ENCODE measurements at places on chromosomes 13 and 19.

- no peak for DNase-seq
Observed at GRCh38 chr13:75425216-75426009, 56.6 kb downstream of the TBC1D4 start.

DNA sequence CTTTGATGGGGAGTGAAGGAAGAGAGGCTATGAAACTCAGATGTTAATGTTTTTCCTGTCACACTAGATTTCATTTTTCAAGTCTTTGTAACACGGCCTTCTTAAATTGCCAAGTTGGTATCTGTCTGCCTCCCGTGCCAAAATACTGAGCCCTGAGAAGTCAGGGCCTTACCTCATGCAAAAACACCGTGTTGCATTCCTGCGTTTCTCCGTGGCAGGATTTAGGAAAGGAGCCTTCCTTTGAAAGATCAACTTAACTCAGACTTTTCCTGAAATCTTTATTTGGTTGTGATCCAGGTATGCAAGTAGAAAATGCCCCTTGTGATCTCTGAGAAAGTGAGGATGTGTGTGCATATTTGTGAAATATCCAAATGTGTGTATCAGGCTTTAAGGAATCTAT, 1291.0 kb upstream of the SLC10A2 start:
- DNase-seq = no peak

- no peak for DNase-seq
Observed at GRCh38 chr13:72205773-72206172, 338.8 kb upstream of the DACH1 start.

DNA sequence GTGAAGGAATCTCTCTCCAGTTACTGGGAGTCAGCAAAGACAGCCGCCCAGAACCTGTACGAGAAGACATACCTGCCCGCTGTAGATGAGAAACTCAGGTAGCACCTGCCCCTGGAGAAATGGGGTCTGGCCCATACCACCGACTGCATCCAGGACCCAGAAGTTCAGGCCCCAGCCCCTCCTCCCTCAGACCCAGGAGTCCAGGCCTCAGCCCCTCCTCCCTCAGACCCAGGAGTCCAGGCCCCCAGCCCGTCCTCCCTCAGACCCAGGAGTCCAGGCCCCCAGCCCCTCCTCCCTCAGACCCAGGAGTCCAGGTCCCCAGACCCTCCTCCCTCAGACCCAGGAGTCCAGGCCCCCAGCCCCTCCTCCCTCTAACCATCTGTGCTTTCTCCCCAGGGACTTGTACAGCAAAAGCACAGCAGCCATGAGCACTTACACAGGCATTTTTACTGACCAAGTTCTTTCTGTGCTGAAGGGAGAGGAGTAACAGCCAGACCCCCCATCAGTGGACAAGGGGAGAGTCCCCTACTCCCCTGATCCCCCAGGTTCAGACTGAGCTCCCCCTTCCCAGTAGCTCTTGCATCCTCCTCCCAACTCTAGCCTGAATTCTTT, 3.0 kb downstream of the APOC2 start:
- no peak for DNase-seq

DNA sequence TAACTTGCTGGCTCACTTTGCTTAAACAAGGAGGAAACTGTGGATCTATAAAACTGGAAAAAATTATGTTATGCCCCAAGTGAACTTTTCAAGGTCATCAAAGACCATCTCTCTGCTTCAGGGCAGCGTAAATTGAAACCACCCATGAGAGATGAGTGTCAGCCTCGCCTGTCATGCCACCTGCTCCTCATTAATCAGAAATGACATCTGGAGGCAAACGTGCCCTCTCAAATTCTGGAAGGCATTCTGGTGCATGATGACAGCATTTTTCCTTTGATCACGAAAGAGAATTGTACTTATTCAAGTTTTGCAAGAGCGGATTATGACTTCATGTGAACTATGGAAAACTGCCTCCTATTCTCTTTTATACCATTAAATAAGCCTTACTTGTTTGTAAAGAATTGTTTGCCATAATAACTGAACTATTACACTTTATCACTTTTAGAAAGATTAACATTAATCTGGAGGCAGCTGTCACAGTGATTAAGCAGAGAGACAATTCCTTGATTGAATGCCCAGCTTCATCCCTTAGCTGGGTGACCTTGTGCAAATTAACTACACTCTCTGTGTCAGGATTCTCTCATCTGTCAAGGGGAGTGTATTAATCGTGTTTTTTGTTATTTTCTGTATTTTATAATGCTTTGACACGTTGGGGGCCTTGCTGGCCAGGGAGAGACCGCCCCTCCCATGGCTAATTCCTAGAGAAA, 17.0 kb upstream of the SACS start:
- DNase-seq = no peak

DNA sequence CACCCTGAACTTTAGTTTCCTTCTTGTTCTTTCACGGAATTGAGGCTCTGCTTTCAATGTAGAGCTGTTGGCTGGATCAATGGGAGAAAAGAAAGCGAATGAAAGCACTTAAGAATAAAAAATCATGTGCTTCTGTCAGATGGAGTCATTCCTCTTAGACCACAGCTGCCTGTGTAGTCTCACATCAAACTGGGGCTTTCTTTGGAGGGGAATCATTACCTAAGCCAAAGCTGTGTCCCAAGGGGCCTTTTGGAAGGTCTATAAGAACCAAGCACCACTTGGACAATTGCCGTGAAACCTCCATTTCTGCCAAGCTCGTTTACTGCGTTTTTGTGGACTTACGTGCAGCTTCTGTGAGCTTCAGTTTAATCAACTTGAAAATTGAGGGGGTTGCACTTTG, 44.2 kb upstream of the RNF113B start:
- no peak for DNase-seq

GRCh38 chr19:54526972-54527371, 24.3 kb downstream of the LAIR2 start:
- no peak for DNase-seq

DNA sequence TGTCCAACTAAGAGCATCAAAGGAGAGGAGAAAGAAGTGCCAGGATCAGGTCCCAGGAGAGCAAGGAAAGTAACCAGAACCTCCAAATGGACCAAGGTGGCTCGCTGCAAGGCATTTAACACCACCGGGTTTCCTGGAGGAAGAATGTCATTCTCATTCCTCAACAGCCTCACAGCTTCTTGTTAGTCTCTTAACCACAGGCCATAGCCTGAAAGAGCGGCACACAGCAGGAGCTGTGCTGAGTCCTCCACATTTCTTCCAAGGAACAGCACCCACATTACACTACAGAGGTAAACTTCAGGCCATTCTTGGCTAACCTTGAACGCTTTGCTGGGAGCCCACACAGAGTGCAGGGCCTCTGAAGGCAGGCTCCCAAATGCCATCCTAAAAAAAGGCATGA, 23.6 kb downstream of the DOCK9 start:
- DNase-seq = no peak

DNA sequence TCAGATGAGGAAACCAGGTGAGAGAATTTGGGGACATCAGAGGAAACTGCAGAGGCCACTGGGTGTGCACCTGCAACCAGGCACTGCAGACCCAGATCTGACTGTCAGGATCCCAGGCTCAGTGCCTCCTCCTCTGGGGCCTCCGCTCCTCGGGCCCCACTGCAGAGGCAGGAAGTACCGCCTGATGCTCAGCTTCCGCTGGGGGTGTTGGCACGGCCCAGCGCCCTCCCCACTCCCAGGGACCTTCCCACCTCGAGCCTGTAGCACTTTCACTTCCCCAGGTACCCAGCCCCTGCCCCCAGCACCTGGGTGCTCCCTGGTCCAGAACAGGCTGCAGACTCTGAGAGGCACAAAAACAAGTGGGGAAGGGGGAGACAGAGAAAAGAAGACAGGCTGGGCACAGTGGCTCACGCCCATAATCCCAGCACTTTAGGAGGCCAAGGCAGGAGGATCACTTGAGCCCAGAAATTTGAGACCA, 1.4 kb upstream of the CD37 start:
- no peak for DNase-seq

DNA sequence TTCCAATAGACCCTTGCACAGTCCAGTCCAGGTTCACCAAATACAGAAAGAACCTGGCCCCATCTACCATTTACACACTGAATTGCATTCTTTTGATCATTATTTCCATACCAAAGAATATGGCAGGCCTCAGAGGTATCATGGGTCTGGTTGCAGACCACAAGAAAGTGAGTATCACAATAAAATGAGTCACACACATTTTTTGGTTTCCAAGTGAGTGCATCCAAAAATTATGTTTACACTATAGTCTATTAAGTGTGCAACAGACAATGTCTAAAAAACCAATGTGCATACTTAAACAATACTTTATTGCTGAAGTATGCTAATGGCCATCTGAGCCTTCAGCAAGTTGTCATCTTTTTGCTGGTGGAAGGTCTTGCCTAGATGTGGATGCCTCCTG, 105.3 kb downstream of the SPACA7 start:
- DNase-seq = no peak

DNA sequence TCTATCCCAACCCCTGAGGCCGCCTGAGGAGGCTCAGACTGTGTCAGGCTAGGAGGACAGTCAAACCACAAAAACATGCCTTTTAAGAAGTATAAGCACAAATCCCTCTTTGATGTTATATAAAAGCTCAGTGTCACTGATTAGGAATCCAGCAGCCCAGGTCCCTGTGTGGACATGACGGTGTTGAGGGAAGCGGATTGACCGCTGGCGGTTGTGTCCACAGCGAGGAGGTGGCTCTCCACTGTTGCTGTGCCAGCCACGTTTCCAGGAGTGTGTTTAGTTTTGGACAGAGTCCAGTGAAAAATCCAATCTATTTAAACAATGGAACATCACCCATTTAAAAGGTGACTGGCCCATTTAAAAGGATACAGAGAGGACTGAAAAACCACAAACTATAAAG, 7.5 kb upstream of the GJA3 start:
- no peak for DNase-seq

DNA sequence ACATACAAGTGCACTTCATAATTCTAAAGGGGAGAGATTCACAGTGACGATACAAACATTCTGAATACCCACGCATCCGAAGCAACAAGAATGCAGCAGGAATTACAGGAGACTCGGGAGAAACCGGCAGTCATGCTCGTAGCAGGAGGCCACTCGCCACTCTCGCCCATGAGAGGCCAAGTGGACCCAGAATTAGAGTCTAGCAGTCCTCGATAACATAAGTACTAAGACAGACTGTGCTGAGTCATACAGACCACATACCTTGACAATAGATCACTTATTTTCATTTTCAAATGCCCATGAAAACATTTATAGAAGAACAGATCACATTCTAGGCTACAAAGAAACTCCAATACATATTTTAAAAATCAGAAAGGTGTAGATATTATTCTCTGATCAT, 299.1 kb upstream of the TSHZ3 start:
- no peak for DNase-seq

Measured in NCI-H2081 (cell line).